ENCODE measurements at places on chromosomes 7 and 10. TPM values are rescaled to one million over a fixed set of nuclear protein-coding genes. Genes with fewer than 3 reads are reported as not detected.

The SPDYE5 gene
- total RNA-seq: not detected

The ZNF117 gene
- 2.2 TPM for total RNA-seq

The PCLO gene
- 1.7 TPM for total RNA-seq

The GARIN1A gene
- 1.8 TPM for total RNA-seq

The NMT2 gene
- 14.3 TPM for total RNA-seq

The PUS7 gene
- total RNA-seq: 4.5 TPM

The FOXP2 gene
- total RNA-seq: 2.4 TPM

The LRIT2 gene
- total RNA-seq: not detected

The DRGX gene
- not detected for total RNA-seq

The CXCL12 gene
- total RNA-seq: 144 TPM

All from Right ventricle myocardium inferior (tissue), 1 donor.